ENCODE measurements at places on chromosomes 12 and 14.

GRCh38 chr12:49621651-49622500 lies 1.5 kb upstream of the PRPF40B start:
- DNase-seq = no peak

- DNase-seq = no peak
Observed at GRCh38 chr12:91040096-91040755, 17.6 kb downstream of the KERA start.

GRCh38 chr14:24133735-24134134 lies 2.3 kb upstream of the PSME1 start:
- DNase-seq = no peak

- no peak for DNase-seq
Observed at GRCh38 chr14:67764496-67764895, 51.9 kb downstream of the ZFYVE26 start.

DNA sequence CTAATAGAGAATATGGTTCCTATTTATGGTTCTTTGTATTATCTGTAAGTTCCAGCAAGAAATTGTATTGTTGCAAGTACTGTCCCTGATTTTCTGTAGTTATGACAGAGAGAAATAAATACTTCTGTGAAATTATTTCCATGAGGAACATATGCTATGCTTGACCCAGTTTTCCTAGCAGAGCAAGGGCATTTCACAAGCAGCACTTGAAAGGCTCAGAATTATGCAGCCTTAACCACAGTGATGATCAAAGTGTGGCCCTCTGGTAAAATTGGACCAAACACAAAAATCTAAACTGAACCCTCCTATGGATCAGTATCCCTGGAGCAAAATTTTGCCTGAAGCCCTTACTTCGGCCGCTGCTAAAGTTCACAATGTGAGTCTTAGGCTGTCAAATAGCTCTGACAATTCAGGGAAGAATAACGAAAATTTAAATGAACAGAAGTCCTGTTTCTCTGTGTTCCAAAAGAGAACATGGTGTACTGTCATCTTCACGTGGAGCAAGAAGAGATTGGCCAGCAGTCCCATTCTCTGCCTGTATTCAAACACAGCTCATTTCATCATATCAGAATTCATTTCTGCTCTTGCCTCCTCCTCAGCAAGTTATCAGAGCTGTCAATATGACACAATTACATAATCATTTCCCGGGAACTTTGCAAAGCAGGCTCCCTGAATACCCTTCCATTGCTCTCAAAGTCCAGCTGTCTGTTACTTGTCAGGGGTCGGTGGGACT lies 471.9 kb downstream of the RPS29 start:
- DNase-seq = no peak

DNA sequence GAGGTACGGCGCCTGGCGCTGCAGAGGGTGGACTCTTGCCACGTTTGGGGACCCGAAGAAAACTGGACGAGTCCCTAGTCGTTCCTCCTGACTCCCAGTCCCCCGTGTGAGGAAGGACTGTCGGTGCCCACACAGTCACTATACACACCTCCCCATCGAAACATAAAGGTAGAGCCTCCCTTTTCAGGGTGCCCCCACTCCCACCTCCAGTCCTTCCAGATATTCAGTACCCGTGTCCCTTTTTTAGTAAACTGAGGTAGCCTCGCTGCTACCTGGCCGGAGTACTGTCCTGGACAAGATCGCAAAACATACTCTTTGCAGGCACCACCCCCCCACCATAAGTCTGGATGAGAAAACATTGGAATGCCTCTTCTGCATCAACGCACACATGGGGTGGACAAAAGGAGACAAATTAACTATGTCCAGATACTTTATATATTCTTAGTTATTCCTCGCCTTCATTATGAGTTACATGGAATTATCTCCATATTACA lies 610 bp upstream of the KMT2D start:
- no peak for DNase-seq

DNA sequence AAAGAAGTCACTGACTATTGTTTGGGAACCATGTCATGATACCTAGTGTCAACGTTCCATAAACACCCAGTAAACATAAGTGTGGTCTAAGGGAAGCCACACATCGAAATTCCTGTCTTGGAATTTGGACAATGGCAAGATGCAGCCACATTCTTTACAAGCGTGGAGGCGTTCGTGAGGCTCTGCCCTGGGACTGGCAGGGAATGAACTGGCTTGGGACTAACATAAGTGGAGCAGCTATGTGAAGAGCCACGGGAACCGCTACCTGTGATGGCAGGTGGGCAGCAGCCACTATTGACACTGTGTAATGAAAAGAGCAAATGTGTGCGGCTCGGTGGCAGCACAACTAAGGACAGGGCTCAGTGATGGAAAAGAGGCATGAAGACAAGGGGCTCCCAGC lies 10.0 kb upstream of the NRIP2 start:
- no peak for DNase-seq

DNA sequence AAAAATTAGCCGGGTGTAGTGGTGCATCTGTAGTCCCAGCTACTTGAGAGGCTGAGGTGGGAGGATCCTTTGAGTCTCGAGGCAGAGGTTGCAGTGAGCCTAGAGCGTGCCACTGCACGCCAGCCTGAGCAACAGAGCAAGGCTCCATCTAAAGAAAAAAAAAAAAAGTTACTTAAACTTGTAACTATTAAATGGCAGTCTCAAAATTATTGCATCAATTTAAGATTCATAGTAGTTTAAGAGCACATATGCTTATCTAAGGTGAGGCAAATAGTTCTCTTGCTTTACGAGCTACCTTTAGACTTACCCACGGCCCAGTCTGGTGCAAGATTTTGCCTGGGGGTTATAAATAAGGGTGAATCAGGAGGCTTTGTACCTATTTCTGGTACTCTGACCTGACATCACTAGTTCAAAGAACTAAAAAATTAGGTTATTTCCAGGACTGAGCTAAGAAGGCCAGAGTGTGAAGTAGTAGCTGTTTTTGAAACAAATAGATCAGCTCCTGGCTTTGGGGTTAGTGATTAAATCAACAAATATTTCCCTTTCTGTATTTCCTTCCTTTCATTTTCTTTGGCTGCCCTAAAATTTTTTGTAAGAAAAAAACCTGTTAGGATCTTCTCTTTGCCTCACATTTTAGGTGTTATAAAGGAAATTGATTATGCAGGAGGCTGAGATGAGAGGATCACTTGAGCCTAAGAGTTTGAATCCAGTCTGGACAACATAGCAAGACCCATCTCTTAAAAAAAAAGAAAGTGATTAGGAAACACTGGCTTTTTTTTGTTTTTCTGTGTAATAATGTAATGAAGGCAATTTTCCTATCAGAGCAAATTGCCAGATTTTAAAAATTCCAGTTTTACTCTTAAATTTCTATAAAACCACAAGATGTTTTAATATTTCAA lies 3.6 kb downstream of the MGAT2 start:
- DNase-seq = no peak

DNA sequence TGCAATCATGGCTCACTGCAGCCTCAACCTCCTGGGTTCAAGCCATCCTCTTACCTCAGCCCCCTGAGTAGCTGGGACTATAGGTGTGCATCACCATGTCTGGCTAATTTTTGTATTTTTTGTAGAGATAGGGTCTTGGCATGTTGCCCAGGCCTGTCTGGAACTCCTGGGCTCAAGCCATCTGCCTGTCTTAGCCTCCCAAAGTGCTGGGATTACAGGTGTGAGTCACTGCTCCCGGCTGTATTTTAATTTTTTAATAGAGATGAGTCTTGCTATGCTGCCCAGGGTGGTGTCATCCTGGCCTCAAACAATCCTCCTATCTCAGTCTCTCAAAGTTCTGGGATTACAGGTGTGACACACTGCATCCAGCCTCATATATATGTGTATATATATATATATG lies 31.7 kb upstream of the GPRC5A start:
- no peak for DNase-seq

- DNase-seq = no peak
Observed at GRCh38 chr12:10967409-10967808, 19.3 kb downstream of the TAS2R50 start.

GRCh38 chr14:83828406-83828805 lies 1701.5 kb upstream of the FLRT2 start:
- no peak for DNase-seq

Measured in CD4-positive, CD25-positive, alpha-beta regulatory T cell (primary cell).